ENCODE measurements at places on chromosomes 5 and 9.

DNA sequence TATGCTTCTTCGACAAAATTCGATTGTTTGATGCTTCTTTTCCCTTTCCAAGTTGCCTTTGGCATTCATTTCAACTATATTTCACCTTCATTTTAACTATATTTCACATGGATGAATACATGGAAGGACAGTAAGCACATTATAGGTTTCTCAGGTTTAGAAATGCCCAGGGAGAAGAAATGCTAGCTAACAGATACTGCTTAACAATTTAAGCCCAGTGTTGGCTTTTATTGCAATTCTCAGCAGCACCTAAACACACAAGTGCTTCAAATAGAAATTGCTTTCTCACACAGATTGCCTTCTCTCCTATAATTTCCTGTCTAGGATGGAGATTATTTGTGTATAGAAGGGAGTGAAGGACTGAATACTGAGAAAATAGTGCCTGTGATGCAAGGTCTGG lies 30.2 kb upstream of the SMC5 start:
- no peak for DNase-seq
- H3K27ac ChIP-seq: no peak overlapping the region
- H3K4me3 ChIP-seq: no peak overlapping the region
- H3K36me3 ChIP-seq: no peaks in the 10 kb centered on the region

GRCh38 chr9:22682961-22683699 lies 236.5 kb downstream of the DMRTA1 start:
- DNase-seq: no peak
- no peaks in the 10 kb centered on the region for H3K4me1 ChIP-seq
- H3K36me3 ChIP-seq: no peaks in the 10 kb centered on the region
- no peaks in the 10 kb centered on the region for H3K27me3 ChIP-seq

DNA sequence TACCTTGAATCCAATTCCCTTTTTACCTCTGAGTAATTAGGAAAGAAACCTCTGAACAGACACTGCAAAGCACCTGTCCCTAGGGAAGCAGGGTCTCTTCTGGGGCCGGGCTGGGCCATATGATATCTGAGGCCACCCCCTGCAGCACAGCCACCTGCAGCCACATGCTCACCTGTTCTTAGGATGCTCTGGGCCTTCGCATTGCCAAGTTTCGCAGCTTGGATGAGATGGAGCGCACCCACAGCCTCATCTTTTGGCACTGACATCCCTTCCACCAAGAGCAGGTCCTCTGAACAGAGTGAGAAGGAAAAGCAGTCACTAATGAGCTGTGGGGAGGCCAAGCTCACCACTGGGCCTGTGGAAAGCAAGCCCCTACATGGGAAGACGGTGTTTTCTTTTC lies 27.3 kb downstream of the CLTA start:
- H3K36me3 ChIP-seq: peaks cover 45% of the 10 kb centered on the region
- no peaks in the 10 kb centered on the region for H3K27me3 ChIP-seq
- H3K4me1 ChIP-seq: peaks cover 17% of the 10 kb centered on the region
- no peak for DNase-seq

- H3K36me3 ChIP-seq: no peaks in the 10 kb centered on the region
- H3K27ac ChIP-seq: no peak overlapping the region
- no peaks in the 10 kb centered on the region for H3K27me3 ChIP-seq
- H3K4me1 ChIP-seq: no peaks in the 10 kb centered on the region
Measured at GRCh38 chr9:97975376-97975775, 7.8 kb upstream of the ANP32B start.

DNA sequence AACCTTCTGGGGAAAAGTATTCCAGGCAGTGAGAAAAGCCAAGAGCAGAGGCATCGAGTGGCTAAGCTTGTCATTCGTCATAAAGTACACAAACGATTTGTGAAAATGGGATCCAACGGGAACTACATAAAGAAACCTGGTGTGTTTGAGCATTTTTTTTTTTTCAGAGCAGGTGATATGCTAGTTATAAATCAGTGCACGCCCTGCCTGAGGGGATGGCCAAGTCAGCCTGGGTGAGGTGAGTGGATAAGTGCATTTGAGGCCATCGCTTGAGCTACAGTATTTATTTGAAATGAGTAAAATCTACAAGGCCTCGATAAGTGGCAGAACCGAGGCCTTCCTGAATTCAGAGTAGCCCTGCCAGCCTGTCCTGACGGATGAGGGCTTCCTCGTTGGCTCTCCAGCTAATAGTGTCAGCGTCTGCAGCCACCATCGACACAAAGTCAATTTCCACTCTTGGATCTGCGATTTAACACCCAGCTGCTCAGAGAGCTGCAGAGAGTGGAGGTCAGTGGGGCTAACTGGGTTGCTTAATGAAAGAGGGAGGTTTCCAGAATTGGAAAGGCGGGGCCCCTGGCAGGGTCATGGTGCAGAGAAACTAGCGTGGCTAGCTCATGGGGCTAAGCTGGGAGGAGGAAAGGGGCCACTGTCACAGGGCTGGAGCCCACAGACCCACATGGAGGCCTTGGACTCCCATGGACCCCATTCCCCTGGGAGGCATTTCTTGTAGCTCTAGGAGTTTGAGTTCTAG lies 27.3 kb downstream of the PPARGC1B start:
- no peaks in the 10 kb centered on the region for H3K27me3 ChIP-seq
- no peak for DNase-seq
- H3K36me3 ChIP-seq: no peaks in the 10 kb centered on the region
- H3K4me1 ChIP-seq: no peaks in the 10 kb centered on the region

DNA sequence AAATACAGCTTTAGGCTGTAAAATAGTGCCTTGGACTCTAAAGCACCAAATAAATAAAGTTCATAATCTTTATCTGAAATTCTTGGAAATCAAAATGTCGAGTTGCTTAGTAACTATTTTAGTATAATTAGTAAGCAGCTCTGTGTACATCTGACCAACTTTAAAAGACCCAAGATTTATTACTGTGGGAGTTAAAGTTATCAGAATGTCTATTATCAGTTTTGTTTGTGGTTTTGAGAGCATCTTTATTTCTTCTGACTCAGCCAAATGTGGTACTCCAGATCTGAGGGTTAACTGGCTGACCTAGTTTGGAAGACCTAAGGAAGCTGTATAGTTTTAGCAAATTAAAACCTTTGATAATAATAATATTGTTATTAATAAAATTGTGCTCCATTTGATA lies 81.2 kb downstream of the PRLR start:
- no peak for DNase-seq
- no peaks in the 10 kb centered on the region for H3K27me3 ChIP-seq
- H3K36me3 ChIP-seq: no peaks in the 10 kb centered on the region
- H3K4me1 ChIP-seq: no peaks in the 10 kb centered on the region

GRCh38 chr9:72415163-72415562 lies 50.2 kb upstream of the ZFAND5 start:
- no peak overlapping the region for H3K27ac ChIP-seq
- no peak for DNase-seq
- no peaks in the 10 kb centered on the region for H3K4me1 ChIP-seq
- no peaks in the 10 kb centered on the region for H3K36me3 ChIP-seq

- no peak overlapping the region for H3K27ac ChIP-seq
- no peak for DNase-seq
- no peak overlapping the region for H3K4me3 ChIP-seq
- H3K36me3 ChIP-seq: no peaks in the 10 kb centered on the region
Measured at GRCh38 chr5:61334868-61335615, 3.0 kb downstream of the ZSWIM6 start.

GRCh38 chr5:32710550-32711361 lies at the start of gene NPR3:
TSS of gene NPR3 (plus strand) at chr5:32711321. CDS start at chr5:32711777, 456 bp downstream.
- H3K4me3 ChIP-seq: peak within 1 kb of the TSS; percentile 60
- no peak within 1 kb of the TSS for H3K27ac ChIP-seq
- DNase-seq: no peak
- H3K36me3 ChIP-seq: no peaks in the 10 kb centered on the region
- H3K4me1 ChIP-seq: no peaks in the 10 kb centered on the region
- H3K27me3 ChIP-seq: peaks cover 8% of the 10 kb centered on the region

DNA sequence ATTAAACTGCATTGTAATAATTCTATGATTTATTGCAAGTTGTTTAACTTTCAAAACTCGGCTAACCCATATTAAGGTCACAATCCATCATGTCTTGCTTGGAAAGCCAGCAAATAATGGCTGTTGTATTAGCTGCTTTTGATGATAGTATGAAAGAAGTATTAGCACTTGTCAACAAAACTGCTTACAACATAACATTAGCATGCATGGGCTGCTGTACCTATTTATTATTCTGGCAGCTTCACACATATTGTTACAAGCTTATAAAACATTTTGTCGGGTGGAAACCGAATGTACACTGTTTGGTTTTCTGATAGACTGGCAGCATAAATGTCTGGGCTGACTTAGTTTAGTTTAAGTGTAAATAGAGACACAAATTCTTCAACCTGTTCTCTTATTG lies 378.3 kb downstream of the KIAA0825 start:
- no peaks in the 10 kb centered on the region for H3K4me1 ChIP-seq
- H3K4me3 ChIP-seq: no peak overlapping the region
- H3K27me3 ChIP-seq: no peaks in the 10 kb centered on the region

DNA sequence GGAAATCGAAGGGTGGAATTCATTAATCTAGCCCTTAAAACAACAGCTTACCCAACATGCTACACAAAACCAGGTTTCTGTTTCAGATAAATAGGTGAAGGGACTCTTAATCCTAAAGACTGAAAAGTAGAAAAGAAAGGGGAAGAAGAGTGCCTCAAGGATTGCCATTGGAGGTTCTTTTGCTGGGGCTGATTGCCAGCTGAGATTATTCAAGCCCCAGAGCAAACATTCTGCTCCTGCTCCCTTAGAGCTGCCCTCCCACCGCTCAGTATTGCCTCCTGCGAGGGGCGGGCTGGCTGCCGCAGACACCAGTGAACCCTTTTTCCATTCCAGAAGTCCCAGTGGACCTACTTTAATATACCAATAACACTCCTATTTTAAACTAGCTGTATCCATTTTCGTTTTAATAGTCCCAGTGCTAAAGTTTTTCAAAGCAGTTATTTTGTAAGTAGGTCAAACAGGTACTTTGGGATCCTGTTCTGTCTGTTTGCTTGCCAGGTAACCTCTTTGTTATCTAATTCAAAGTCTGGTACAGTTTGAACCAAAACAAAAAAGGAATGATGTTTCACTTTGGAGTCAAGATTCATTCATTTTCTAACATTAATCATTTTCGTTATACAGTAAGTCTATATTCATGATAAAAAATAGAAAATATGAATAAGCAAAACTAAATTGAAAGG lies 38.6 kb downstream of the HMGCS1 start:
- no peaks in the 10 kb centered on the region for H3K4me1 ChIP-seq
- no peak overlapping the region for H3K4me3 ChIP-seq
- H3K27ac ChIP-seq: no peak overlapping the region
- no peaks in the 10 kb centered on the region for H3K36me3 ChIP-seq

- H3K4me1 ChIP-seq: peaks cover 44% of the 10 kb centered on the region
- H3K4me3 ChIP-seq: no peak overlapping the region
- no peaks in the 10 kb centered on the region for H3K27me3 ChIP-seq
- DNase-seq: no peak
Measured at GRCh38 chr5:56700711-56701110, 114.6 kb upstream of the MAP3K1 start.

- H3K4me3 ChIP-seq: no peak overlapping the region
- no peaks in the 10 kb centered on the region for H3K4me1 ChIP-seq
- no peaks in the 10 kb centered on the region for H3K27me3 ChIP-seq
- no peak overlapping the region for H3K27ac ChIP-seq
- no peaks in the 10 kb centered on the region for H3K36me3 ChIP-seq
- DNase-seq: no peak
Measured at GRCh38 chr9:38086496-38086895, 17.5 kb upstream of the SHB start.

DNA sequence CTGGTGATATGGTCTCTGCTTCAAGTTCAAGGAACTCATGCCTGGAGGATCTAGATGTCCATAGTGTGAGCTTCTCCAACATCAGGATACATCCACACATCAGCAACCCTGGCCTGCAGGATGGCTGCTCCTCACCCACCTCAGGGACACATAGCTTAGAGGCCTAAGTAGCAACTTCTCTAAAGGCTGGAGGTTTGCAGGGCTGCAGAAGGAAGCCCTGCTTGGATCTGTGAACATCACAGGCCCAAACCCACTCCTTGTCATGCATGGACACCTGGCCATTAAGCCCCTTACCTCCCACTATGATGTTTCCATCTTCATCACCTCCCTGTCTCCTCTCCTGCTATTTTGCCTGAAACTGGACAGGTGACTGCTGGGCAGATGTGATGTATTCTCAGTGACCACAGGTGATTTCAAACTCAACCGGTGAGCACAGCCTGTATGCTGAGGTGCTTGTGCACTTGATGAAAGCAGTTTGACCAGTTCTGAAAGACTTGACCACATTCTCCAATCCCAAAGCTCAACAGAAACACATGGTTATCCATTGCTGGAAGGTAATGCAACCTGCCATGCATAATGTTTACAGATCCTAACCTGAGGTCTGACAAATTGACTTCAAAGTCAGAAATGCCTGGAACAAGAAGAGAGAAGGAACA lies 205.2 kb downstream of the FSTL4 start:
- H3K4me3 ChIP-seq: no peak overlapping the region
- H3K27ac ChIP-seq: no peak overlapping the region
- no peaks in the 10 kb centered on the region for H3K4me1 ChIP-seq
- H3K27me3 ChIP-seq: no peaks in the 10 kb centered on the region
- no peaks in the 10 kb centered on the region for H3K36me3 ChIP-seq
- DNase-seq: no peak

DNA sequence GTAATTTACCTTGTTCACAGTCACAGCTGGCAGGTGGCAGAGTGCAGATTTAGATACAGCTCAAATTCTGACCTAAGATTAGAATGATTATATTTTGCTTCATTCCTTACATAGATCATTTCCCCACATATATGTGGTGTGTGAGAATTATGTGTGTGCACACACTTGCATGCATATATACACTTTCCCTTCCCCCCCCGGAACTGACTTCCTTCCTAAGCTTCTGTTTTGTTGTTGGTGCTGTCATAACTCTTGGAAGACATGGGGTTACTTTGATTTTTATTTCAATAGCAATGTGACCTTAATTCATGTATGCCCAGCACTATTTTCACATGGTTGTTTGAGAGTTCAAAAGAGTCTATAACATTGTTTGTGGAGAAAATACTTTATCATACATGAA lies 112.8 kb downstream of the CMYA5 start:
- H3K27me3 ChIP-seq: no peaks in the 10 kb centered on the region
- no peak overlapping the region for H3K27ac ChIP-seq
- H3K4me1 ChIP-seq: peaks cover 4% of the 10 kb centered on the region
- H3K4me3 ChIP-seq: no peak overlapping the region

GRCh38 chr5:53355316-53355715 lies 125.1 kb upstream of the FST start:
- DNase-seq: no peak
- no peaks in the 10 kb centered on the region for H3K4me1 ChIP-seq
- H3K27ac ChIP-seq: no peak overlapping the region
- no peak overlapping the region for H3K4me3 ChIP-seq

- no peak overlapping the region for H3K4me3 ChIP-seq
- no peaks in the 10 kb centered on the region for H3K4me1 ChIP-seq
- no peak for DNase-seq
- no peaks in the 10 kb centered on the region for H3K36me3 ChIP-seq
- H3K27me3 ChIP-seq: no peaks in the 10 kb centered on the region
Measured at GRCh38 chr9:38697776-38698300, 22.1 kb downstream of the FAM240B start.

DNA sequence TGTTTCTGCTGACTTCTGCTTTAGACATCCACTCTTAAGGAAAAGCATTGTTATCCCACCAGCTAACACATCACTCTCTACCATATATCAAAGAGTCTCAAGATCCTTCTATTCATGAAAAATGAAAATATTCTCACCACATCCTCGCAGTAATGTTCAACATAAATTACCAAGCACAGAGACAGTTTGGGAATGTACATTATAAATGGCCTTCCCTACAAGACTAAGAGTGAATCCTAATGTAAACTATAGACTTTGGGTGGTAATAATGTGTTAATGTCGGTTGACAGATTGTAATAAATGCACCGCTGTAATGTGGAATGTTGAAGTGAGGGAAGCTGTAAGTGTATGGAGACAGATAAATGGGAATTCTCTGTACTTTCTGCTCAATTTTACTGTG lies 27.1 kb upstream of the KCNIP1 start:
- H3K4me3 ChIP-seq: no peak overlapping the region
- no peak for DNase-seq
- no peak overlapping the region for H3K27ac ChIP-seq
- no peaks in the 10 kb centered on the region for H3K4me1 ChIP-seq
- no peaks in the 10 kb centered on the region for H3K36me3 ChIP-seq
- no peaks in the 10 kb centered on the region for H3K27me3 ChIP-seq

Measured in effector memory CD4-positive, alpha-beta T cell (primary cell).